Jurkat, Clone E6-1 (cell line): ENCODE measurements at places on chromosomes 2 and 18.

DNA sequence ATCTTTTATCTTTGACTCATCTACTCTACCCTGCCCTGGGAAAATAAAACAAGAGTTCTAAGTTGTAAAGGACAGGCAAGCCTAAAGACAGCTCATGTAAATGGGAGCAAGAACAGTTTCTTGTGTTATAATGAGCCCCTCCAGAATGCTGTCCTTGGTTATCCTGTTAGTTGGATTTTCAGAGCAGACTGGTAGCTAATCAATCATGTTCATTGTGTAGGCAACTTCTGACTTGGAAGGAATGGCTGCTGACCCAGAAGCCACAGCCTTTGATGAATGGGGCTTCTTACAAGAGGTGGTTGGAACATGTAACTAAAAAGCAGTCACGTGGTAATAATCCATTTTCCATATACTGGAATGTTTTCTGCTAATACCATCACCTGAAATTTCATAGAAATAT lies 254.2 kb downstream of the AGPS start:
- no peak for DNase-seq

GRCh38 chr18:51342815-51343214 lies 145.3 kb upstream of the MEX3C start:
- DNase-seq, result no peak

DNA sequence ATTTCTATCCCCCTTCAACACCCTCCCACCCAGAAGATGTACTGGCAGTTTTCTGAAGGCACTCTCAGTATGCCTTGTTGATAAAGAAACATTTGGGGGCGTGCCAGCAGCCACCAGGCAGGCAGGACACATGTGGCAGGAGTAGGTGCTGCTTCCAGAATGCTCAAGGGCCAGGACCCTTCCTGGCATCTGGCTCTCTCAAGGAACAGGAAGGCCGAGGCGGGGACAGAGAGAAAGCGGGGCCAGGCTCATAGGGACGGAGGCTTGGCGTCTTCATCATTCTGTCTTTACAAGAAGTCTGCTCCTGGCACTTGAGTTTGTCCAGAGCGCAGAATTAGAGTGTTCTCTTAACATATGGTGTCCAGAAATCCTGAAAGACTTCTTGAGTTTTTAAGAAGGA lies 121.6 kb downstream of the FAM210A start:
- no peak for DNase-seq

GRCh38 chr18:79882522-79883241 lies 68.8 kb downstream of the SLC66A2 start:
- no peak for DNase-seq

GRCh38 chr2:73979021-73979420 lies 5.7 kb upstream of the TET3 start:
- DNase-seq, result peak; percentile 97

GRCh38 chr18:11322006-11322405 lies 172.6 kb upstream of the PIEZO2 start:
- no peak for DNase-seq

DNA sequence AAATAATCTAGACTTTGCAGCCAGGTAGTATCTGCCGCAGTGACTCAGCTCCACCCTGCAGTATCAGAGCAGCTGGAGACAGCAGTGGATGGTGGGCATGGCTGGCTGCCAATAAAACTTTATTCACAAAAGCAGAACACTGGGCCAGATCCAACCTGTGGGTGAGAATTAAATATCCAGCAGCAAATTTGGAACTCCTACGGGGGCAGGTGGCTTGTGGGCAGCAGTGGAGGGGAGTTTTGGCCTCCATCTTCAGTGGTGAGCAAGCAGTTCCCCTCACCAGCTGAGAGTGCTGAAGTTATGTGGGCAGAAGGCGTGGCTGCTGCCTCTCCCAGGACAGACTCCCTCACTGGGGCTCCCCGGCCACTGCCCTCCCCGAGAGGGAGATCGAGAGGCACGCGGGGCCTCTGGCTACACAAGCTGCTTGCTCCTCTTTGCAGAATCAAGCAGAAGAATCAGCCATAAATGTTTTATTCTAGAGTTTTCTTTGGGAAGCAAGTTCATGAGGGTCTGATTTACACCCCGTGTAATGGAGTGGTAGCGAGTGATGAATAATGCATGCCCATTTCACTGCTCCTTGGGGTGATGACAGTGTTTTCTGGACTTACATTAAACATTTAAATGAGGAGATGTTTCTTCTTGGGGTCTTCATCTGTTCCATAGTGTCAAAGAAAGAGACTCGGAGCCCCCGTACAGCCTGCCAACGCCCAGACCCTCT lies 204.3 kb downstream of the SEPTIN10 start:
- DNase-seq, result no peak

DNA sequence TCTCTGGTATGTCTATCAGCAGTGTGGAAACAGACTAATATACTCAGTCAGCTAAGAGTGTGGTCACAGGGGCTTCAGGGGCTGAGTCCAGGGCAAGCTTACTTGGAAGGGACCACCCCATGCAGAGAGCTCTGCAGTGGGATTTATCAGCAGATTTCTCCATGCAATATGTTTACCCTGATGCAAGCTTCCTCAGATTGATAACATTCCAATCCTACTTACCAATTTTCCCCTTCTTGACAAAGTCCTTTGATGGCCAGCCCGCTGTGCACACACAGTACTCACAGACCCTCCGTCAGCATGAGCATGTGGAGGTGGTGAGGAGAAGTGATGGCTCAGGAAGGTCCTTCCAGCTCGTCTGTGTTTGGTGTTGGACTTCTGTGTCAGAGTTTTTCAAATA lies 51.8 kb downstream of the SH3RF3 start:
- no peak for DNase-seq

GRCh38 chr2:7392076-7392787 lies 475.0 kb downstream of the RNF144A start:
- DNase-seq, result no peak

DNA sequence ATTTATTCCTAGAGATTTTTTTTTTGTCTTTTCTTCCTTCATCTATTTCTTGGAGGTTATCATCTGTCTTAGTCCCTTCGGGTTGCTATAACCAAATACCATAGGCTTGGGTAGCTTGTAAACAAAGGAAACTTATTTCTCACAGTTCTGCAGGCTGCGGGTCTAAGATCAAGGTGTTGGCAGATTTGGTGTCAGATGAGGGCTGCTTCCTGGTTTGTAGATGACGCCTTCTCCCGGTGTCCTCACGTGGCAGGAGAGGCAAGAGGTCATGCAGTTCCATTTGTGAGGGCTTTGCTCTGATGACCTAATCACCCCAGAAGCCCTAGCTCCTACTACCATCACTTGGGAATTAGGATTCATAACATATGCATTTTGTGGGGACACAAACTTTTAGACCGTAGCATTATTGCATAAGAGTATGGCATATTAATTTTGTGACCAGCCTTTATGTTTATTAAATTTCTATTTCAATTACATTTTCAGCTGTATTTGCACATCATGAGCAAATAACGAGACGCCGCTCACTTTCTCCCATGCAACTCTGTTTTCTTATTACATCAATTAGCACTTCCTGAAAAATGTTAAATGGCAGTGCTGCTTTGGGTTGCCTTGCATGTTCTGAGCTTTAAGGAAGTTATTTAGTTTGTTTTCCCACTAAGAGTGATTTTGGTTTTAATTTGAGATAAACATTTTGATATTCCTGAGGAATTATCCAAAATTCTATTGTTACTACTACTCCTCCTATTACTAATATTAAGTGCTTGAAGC lies 246.4 kb upstream of the HDAC4 start:
- no peak for DNase-seq

DNA sequence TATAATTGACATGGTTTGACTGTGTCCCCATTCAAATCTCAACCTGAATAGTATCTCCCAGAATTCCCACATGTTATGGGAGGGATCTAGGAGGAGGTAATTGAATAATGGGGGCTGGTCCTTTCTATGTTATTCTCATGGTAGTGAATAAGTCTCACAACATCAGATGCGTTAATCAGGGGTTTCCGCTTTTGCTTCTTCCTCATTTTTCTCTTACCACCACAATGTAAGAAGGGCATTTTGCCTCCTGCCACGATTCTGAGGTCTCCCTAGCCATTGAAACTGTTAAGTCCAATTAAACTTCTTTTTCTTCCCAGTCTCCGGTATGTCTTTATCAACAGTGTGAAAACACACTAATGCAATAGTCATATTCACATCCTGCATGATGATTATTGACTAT lies 1073.3 kb upstream of the CDH2 start:
- DNase-seq, result no peak

GRCh38 chr2:173087793-173088496 lies 12.3 kb downstream of the MAP3K20 start:
- no peak for DNase-seq

DNA sequence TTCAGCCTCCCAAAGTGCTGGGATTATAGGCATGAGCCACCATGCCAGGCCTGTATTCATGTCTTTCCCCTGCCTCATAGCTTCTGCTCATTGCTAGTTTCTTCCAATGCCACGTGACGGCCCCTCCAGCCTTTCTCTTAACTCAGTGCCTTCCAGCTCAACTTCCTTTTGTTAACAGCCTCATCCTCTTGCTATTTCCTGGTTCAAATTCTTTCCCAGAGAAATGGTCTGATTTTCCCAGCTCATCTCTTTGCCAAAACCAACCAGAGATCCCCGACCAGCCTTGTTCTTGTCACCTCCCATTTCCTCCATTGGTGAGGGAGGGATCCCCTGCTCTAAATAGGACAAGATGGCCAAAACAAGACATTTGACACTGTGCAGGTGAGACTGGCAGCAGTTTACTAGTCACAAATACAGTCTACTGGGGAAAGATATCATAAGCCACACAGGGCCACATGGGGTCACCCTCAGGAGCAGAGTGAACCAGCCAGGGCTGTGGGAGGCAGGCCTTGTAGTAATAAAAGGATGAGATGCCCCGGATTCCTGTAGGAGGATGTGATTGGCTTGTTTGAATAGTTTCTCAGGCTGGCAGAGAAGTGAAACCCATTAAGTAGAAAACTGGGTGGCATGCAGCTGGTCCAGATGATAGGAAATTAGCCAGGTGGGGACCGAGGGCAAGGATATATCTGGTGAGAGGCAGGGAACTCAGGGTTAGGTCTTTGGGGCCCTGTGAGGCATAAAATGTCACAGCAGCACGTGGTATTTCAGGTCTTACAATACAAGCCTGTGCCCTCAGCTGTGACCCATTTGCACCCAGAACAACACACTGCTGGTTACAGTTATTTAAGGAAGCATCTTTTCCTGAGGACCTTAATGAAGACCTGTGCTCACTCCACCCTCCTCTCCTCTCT lies 6.4 kb downstream of the CD207 start:
- DNase-seq, result no peak

- DNase-seq, result no peak
These were observed 52.6 kb upstream of the UNC80 start for GRCh38 chr2:209719034-209719433.

DNA sequence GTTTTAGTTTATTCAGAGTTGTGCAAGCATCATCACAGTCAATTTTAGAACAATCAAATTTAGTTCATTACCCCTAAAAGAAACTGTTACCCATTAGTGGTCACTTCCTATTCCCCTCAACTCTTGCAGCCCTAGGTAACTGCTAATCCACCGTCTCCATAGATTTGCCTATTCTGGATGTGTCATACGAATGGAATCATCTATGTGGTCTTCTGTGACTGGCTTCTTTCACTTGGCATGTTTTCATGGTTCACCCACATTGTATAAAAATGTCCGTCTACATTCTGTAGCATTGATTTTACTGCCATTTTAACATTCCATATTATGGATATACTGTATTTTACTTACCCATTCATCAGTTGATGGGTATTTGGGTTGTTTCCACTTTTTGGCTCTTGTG lies 5.3 kb upstream of the CEP68 start:
- no peak for DNase-seq

- no peak for DNase-seq
These were observed 107.7 kb downstream of the HNMT start for GRCh38 chr2:138071720-138072719.

- DNase-seq, result no peak
These were observed 178.1 kb downstream of the RAB3GAP1 start for GRCh38 chr2:135230150-135230549.

DNA sequence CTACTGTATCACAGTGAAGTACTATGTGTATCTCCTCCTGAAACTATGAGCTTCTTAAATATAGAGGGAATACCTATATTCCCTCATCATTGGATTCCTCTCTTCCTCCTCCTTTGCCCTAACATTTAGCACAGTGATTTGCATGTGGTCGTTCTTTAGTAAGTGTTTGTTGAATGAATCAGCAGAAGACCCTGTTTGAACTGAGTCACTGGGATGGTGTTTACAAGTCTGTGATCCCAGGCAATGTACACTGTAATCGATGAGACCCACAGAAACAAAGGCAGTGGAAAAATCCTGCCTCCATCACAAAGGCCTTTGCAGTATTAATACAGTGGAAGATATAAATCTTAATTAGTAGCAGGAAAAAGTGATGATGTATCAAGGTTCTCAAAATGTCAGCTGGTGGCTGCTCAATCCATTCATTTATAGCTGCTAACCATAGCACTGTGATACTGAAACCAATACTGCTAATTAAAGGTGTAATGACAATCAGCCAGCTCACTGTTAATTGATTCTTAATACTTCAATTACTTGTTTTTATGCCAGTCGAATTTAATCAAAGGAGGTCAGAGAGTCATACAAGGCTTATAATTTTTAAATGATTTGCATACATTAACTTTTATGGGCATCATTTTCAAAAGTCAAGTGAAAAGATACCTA lies 20.8 kb upstream of the MYO3B start:
- no peak for DNase-seq

DNA sequence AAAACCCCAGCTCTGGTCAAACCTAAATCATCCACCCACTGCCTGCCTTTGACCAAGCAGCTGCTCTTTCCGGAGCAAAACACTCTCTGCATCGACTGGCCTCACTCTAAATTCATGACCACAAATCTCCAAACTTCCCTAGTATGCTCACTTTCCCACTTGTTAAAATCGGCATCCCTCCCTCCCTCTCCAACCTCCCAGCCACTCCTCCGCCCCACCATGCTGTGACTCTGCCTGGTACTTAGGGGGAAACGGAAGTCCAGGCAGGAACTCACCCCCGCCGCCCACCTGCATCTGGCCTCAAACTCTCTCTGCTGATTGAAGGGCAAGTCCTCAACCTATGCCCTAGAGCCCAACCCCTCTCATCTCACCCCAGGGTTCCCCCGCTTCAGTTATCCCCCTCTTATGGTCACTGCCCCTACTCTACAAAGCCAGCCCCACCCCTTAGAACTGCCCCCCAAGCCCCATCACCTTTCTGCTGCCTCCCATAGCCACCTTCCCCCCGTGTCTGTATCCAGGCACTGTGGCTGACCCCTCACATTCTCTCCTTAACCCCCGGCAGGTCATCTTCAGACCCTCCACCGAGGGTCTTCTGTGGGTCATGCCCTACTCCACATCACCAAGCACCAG lies 3.8 kb upstream of the ADRA2B start:
- DNase-seq, result no peak

- DNase-seq, result no peak
These were observed 206.1 kb upstream of the GATA6 start for GRCh38 chr18:21963336-21963735.

GRCh38 chr2:60884800-60885199 lies 3.4 kb downstream of the REL start:
- DNase-seq, result no peak

- peak; percentile 45 for DNase-seq
These were observed 105.6 kb downstream of the VSNL1 start for GRCh38 chr2:17646081-17646554.

DNA sequence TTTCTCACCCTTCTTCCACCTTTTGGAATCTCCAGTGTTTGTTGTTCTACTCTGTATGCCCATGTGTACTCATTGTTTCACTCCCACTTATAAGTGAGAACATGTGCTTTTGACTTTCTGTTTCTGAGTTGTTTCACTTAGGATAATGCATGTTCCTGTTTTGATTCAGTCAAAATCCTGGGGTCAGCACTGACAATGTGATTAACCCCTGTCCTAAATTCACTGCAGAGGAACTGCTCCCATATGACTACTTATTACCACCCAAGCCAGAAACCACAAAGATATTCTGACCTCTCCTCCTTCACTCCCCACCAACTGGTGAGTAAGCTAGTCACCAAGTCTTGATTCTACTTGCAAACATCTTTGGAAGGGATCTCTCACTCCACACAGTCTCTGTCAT lies 251.4 kb upstream of the TCF4 start:
- DNase-seq, result no peak
